NCI-H1092 (cell line): ENCODE measurements at places on chromosomes 1 and 21.

- no peak for DNase-seq
Observed at GRCh38 chr1:85048296-85049064, at the start of gene MCOLN3. MCOLN3 (minus strand) TSS chr1:85048500; CDS start chr1:85045360, 3,140 bp downstream.

DNA sequence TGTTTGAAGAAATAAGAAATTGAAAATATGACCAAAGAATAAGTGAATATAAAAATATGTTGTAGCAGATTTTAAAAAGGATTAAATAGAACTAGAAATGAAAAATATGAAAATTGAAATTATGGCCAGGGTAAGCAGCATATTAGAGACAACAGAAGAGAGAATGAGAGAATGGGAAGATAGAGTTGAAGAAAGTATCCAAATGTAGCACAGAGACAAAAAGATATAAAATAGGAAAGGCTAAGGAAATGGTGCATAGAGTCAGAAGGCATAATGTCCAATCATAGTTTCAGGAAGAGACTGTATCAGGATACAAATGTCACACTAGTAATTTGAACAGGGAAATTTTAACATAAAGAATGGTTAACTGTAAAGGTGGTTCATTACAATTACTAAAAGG, 29.5 kb downstream of the AZIN2 start:
- no peak for DNase-seq

DNA sequence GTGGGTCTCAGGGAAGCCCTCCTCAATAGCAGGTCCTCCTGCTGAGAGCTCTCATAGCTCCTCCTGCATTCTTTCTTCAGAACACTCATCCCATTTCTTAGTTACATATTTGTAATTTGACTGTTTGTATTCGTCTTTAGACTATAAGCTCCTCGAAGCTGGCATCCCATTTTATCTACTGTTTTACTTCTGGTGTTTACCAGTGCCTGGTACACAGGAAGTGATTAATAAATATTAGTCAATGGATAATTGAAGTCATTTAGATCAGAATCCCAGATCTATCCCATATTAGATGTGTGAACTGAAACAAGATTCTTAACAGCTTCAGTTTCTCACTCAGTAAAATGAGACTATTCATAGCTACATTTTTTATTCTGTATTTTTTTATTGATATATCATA, 88.7 kb downstream of the PLPP3 start:
- no peak for DNase-seq

GRCh38 chr1:19472174-19472573, 13.2 kb downstream of the CAPZB start:
- DNase-seq, result no peak

GRCh38 chr1:109887884-109888283, 22.8 kb upstream of the CSF1 start:
- DNase-seq, result no peak

DNA sequence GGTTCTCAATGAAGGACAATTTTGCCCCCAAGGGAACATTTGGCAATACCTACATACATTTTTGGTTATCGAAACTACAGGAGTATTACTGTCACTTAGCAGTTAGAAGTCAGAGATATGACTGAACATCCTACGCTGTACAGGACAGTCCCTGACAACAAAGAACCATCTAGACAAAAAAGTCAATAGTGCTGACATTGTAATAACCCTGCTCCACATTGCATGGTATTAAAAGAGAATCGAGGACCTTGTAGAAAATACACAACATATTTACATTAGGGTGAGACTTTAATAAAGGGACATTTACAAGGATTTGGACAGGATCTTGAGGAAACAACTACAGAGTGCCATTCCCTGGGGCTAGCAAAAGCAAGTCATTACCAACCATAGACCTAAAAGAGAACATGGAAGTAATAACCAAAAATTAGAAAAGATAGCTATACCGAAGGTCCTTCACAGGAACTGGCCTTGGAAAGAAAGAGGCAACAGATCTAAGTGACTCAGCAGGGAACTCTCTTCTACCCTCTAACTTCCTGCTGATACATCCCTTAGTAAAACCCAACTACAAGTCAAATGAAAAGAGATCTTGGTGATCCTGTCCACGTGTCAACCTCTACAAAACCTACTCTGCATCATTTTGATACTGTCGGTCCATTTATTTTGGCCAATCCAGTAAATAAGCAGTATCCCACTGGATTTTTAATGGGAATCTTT, 40.2 kb downstream of the ANGPTL3 start:
- DNase-seq, result no peak

GRCh38 chr1:173714759-173715537, at the start of gene KLHL20:
KLHL20 (plus strand) TSS chr1:173714981; CDS start chr1:173716044, 1,063 bp downstream.
- DNase-seq, result peak; percentile 92

DNA sequence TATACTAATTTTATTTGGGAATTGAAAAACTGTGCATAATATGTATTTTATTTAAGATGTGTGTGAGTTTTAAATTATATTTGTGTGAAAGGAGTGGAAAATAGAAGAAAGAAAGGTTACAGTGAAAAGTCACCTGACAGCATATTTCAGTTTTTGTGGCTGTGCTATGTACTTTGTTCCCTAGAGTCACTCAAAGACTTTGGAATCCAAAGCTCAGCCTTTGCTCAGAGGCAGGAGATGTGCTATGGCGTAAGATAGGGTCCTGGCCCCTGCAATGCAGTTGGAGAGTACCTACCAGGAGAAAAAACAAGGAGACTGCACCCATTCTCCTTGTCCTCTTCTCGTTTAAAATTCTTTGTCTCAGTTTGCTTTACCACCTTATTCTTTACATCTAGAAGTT, 2.9 kb downstream of the CCDC30 start:
- DNase-seq, result no peak

DNA sequence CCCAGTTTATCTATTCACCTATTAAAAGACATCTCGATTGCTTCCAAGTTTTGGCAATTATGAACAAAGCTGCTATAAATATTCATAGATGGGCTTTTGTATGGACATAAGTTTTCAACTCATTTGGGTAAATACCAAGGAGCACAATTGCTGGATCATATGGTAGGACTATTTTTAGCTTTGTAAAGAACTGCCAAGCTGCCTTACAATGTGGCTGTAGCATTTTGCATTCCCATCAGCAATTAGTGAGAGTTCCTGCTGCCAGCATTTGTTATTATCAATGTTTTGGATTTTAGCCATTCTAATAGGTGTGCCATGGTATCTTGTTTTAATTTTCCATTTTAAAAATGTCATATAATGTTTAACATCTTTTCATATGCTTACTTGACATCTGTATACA, 475.6 kb upstream of the NCAM2 start:
- no peak for DNase-seq
